Epithelial cell of esophagus (primary cell): ENCODE measurements at places on chromosomes 11 and 22.

DNA sequence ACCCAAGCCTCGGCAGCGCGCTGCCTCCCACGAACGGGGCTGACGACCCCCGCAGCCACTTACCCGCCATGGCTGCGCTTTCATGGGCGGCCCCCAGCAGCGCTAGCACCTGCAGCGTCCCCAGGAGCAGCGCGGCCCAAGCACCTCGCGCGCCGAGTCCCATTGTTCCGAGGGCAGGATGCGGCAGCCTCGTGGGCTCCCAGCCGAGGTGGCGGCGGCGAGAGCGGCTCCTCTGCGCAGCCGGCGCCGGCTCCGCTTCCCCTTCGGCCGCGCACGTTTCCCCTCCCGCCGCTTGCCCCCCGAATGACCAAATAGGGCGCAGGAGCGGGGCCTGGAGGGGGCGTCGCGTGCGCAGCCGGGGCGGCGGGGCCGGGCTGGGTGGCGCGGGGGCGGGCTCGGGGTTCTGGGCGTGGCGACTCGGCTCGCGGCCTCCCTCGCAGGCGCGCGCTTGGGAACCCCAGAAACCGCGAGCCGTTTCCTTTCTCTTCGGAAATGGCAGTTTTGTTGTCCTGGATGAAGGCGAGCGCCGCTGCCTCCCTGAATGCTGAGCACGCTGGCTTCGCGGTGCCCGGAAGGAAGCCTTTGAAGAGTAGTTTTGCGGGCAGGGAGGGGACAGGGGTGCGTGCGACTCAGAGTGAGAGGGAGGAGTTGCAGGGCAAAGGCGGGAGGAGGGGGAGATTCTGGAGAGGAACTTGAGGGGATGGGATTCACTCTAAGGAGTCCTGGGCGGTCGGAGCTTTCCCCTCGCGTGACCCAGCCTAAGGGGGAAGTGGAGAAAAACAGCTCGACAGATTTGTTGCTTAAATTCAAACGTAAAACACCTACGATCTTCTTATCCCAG lies at the start of gene TMEM123:
TMEM123 (minus strand) TSS at position 305 of the 841 bp plus-strand sequence; CDS start at position 163, 142 bp downstream.
- peak; percentile 56 for DNase-seq

- DNase-seq = peak; percentile 64
Observed at GRCh38 chr11:46290598-46291309, 13.3 kb downstream of the CREB3L1 start.

DNA sequence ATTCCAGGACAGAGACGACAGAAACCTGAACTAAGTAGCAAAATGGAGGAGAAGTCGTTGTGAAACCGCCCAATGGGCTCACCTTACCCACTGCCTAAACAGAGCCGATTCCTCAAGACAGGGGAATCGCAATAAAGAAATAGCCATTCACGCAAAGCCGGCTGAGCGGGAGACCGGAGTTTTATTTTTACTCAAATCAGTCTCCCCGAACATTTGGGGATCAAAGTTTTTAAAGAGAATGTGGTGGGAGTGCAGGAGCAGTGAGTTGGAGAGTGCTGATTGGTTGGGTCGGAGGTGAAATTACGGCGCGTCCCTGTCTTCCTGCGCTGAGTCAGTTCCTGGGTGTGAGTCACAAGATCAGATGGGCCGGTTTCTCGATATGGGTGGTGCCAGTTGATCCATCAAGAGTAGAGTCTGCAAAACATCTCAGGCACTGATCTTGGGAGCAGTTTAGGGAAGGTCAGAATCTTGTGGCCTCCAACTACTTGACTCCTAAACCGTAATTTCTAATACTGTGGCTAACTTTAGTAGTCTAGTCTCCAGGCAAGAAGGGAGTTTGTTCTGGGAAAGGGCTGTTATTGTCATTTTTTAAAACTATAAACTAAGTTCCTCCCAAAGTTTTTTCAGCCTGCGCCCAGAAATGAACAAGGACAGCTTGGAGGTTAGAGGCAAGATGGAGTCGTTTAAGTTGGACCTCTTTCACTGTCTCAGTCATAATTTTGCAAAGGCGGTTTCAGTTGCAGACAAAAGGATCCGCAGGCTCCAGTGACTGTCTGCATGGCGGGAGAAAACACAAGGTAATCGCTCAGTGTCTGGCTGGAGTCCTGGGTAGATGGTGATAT lies 34.1 kb downstream of the OR4D9 start:
- DNase-seq = peak; percentile 86

DNA sequence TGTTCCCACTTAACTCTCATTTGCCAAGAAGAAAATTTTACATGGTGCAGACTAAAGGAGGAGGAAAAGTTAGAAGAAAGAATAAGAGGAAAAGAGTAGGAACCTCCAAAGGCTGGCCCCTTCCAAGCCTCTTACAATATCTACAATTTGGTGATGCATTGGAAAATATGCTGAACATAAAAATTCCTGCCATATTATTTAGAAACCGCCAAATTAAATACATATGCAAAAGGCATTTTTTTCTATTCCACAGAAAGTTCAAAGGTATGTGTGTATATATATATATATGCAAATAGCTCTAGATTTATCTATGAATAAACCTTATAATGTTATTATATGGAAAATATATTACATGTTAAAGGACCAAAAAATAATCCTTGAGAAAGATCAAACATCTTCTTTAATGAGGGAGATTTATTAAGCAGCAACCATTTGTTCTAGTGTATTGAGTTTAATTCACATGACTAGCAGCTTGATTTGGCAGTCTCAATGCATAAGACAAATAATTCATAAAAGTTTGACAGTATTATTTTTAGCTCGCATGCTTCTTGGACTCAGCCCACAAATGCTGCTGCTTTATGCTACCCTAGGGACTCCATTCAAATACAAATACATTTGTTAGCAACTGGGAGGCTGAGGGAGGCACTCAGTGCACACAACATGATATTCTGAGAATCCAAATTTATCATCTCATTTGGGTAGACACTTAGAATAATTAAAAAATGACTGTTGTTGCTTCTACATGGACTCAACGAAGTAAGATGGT lies 184.9 kb downstream of the SBF2 start:
- no peak for DNase-seq
